ENCODE measurements at places on chromosomes 12 and 14. TPM values are rescaled to one million over a fixed set of nuclear protein-coding genes. Genes with fewer than 3 reads are reported as not detected.

PRPH gene
- 1.0 TPM for total RNA-seq

KRT82 gene
- total RNA-seq = not detected

GDF3 gene
- not detected for total RNA-seq

PLEKHD1 gene
- total RNA-seq = 0.05 TPM

ESPL1 gene
- 33.5 TPM for total RNA-seq

APEX1 gene
- 86.7 TPM for total RNA-seq

RNASE7 gene
- total RNA-seq = not detected

CACNA2D4 gene
- total RNA-seq = 0.29 TPM

CELA1 gene
- not detected for total RNA-seq
